ENCODE measurements at places on chromosomes 4 and X.

DNA sequence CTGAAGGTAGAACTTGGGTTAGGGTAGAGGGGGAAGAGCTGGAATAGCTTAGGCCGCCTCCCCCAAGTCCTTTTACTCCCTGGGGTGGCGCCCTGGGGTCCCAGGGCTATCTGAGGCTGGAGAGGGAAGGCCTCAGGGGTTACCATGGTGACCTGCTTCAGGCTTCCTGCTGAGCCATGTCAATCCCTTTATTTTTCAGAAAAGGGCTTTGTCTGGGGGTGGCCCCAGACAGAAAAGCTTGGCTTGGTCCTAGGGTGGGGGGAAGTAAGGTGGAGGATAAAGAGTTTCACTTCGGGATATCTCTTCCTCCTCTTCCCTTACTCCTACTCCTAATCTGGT is 6.3 kb downstream of the EFNB1 start:
- no peak for DNase-seq

GRCh38 chr4:41594432-41594831 is 56.5 kb downstream of the LIMCH1 start:
- DNase-seq = no peak

GRCh38 chr4:10677796-10678497 is 6.6 kb downstream of the CLNK start:
- DNase-seq = no peak

DNA sequence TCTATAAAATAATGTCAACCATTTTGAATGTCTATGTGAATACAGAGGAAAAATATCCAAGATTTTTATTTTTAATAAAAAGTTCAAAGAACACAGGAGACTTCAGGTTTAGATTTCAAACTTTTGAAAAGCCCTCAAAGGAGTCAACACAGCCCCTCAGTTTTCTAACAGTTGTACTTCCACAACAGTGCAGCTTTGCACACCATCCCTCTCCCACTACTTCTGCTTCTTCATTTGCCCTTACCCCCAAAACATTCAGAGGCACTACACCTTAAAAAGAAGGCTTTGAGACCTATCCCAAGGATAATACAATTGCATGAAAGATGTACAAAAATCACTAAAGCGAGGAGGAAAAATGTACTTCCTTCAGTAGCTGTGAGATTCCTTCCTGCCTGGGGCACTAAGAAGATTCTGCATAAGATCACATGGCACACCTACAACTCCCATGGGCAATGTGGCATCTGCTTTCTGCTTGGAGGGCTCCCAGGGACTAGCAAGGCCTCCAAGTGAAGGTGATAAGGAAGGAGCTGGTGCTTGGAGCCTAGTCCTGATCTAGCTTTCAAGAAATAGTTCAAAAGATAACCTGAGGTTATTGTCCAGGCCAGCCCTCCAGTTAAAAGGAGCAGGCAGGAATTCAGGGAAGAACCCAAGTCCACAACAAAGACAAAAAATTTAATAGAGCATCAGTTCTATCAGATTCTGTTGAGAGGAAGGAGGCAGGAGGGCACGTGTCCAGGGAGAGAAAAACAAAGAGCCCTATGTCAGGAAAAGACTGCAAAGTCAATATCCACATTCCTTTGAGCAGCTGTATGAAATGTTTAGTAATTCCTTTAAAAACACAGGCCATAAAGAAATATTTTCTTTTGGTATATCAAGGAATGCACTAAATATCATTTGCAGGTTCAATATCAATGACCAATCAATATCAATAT is 19.1 kb downstream of the ARAP2 start:
- no peak for DNase-seq

GRCh38 chr4:60962286-60962685 is 237.8 kb upstream of the ADGRL3 start:
- no peak for DNase-seq

DNA sequence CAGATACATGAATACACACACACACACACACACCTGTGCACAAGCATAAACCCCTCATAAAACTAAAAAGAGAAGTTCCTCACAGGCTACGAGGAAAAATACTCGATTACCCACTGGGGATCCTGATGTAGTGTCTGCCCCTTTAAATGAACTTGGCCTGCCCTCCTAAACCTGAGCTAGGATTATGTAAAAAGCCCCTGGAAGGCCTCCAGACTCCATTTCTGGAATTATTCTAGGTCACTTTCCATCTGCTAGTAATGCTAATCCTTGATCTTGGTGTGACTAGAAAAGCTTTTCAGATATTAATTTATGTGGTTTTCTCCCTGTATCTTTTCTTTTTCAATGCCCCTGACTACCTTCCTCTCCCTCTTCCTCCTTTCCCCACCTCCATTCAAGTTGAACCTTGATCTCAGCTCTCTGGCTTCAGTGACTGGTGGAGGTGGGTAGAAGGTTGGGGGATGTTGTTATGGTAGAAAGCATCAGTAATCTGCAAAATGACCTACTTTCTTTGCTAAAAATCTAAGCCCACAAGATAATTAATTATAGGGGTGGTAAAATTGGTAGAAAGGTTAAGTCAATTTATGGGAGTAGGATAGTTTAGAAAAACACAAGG is 25.5 kb upstream of the ZNF330 start:
- no peak for DNase-seq

DNA sequence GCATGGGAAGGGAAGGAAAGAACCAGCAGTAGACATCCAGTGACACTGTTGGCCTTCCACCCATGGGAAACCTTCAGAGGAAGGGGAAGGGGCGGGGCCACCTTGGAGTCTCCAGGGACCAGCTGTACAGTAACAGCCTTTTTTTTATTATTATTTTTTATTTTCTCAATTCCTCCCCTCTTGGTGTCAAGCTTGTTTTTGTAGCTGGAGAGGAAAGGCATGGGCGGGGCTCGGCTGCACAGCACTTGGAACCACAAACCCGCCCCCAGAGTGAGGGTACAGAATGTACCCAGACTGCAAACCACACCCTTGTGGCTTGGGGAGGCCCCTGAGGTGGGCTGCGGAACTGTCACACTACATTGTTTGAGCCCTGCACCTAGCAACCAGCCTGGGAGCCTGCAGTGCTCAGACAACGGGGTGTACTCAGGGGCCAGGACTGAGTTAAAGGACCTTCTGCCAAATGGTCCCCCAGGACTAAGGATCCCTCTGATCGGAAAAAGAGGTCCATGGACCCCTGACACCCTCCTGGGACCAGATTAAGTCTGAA is 45.7 kb downstream of the PRPS1 start:
- DNase-seq = no peak
